ENCODE measurements at places on chromosomes 3 and 15.

DNA sequence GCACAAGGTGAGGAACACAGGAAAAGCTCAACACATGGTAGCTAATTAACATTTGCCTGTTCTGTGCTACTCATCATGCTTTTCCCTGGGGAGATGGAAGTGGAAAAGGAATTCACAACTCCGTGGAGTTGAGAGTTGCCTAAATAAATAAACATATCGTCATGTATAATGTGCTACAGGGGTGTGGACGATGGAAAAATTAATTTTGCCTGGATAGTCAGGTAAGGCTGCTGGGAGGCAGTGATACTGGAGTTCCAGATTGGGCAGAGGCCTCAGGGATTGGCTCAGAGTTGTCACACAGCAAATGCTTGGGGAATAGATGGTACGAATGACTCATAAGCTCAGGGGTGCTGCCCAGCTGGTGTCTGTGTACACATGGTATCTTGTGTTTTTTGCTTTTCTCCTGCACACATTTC is 3.1 kb upstream of the ABHD6 start:
- no peak for DNase-seq

- no peak for DNase-seq
Observed at GRCh38 chr3:100968932-100969906, 24.0 kb downstream of the ABI3BP start.

GRCh38 chr15:76447728-76448441 is 111.3 kb downstream of the ISL2 start:
- DNase-seq, result no peak

- peak; percentile 56 for DNase-seq
Observed at GRCh38 chr15:78075490-78076230, 1.9 kb downstream of the TBC1D2B start.

GRCh38 chr3:111903067-111903511 is 44.0 kb downstream of the PHLDB2 start:
- DNase-seq, result no peak

DNA sequence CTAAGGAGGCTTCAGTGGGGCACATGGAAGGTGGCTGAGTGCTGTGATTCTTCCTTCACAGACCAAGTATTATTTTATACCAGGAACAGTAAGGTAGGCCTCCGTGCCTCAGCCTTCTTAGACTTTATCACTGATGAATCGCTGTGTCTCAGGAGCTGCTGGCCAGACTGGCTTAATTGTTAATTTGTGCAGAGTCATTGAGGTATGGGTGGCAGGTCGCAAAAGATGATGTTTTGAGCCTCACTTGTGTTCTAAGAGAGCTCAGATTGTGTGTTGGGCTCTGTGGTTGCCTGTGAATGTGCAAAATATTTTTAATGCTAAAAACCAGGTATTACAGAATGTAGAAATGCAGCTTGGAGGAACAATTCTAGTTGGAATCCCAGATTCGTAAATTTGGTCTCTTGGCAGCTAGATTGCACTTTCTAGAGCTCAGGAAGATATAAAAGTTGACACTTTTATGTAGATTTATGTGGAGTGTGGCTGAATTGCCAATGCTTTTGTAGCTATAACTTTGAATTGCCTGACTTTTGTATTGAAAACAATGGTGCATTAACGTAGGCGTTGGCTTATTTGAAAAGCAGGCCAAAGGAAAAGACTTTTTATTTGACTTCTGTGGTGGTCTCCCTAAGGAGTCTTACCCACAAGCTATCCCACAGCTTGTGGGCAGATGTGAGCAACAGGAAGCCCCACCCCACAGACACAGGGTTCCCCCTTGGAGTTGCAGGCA is 53.4 kb downstream of the LARS2 start:
- no peak for DNase-seq

GRCh38 chr3:177058648-177059047 is 138.6 kb downstream of the TBL1XR1 start:
- no peak for DNase-seq

GRCh38 chr3:126464494-126464893 is 11.2 kb downstream of the ZXDC start:
- DNase-seq, result no peak

GRCh38 chr15:31158858-31159569 is 57.5 kb upstream of the TRPM1 start:
- no peak for DNase-seq

GRCh38 chr3:144810160-144810559 is 838.5 kb downstream of the DIPK2A start:
- no peak for DNase-seq

GRCh38 chr15:82587805-82588204 is 47.5 kb upstream of the RPS17 start:
- no peak for DNase-seq

DNA sequence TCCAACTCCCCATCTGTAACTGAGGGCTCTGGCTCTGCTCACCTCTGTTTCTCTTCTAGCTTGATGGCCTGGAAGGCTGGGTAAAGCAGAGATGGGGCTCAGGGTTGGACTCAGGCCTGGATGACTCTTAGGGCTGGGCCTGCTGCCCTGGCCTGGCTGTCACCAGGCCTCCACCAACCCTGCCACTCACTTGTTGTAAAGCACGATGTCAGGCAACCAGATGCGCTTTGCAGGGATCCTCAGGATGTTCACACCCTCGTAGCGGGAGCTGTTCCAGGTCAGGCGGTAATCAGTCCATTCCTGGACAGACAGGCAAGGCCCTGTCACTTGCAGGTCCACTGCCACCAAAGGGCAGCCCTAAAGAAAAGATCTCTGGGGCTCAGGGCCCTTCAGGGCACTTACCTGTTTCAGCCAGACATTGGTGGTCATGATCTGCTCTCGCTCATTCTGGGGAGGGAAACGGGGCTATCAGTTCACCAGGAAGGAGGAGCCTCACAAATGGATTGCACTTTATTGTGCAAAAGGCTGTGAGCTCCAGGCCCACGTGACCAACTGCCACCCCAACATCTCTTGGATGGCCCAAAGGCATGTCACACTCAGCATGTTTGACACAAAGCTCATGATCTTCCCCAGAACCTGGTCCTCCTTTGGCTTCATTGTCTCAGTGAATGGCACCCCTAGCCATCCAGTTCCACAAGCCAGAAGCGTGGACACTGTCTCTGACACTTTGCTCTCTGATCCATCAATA is 9.9 kb downstream of the CHRNB4 start:
- no peak for DNase-seq

- no peak for DNase-seq
Observed at GRCh38 chr3:141412087-141412935, 44.0 kb downstream of the ZBTB38 start.

DNA sequence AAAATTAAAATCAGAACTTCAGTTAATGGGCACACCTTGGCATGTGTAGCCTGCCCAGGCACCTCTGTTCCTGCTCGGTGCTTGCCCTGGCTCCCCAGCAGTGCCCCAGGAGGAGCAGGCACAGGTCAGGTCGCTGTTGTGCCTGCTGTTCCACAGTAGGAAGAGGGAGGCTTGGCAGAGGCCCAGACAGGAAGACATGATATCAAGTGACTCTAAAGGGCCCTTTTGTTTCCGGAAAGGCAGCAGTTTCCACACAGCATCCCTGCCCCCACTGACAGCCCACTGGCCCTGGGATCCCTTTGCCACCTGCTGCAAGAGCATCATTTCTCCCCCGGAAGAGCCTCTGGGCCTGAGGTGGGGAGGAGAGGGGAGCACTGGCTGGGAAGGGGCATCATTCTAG is 40.5 kb upstream of the HES1 start:
- DNase-seq, result no peak

DNA sequence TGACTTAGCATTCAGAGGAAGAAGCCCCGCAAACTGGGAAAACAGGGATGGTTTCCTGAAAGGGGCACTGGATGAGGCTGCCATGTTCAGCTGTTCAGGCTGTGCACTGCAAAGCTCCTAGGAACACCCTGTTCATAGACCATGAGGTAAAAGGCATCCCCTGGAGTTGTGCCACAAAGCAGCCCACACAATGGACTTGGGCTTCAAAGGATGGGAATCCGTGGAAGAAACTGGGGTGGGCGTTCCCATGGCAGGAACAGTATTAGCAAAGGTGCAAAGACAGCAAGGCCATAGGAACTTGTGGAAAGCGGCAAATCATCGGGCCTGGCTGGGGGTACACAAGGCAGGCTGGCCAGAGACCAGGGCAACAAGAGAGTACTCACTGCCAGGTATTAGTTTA is 8.9 kb downstream of the OXTR start:
- no peak for DNase-seq

GRCh38 chr15:79160211-79160610 is 69.6 kb upstream of the RASGRF1 start:
- no peak for DNase-seq

- no peak for DNase-seq
Observed at GRCh38 chr3:108062051-108062450, 28.8 kb downstream of the CD47 start.

DNA sequence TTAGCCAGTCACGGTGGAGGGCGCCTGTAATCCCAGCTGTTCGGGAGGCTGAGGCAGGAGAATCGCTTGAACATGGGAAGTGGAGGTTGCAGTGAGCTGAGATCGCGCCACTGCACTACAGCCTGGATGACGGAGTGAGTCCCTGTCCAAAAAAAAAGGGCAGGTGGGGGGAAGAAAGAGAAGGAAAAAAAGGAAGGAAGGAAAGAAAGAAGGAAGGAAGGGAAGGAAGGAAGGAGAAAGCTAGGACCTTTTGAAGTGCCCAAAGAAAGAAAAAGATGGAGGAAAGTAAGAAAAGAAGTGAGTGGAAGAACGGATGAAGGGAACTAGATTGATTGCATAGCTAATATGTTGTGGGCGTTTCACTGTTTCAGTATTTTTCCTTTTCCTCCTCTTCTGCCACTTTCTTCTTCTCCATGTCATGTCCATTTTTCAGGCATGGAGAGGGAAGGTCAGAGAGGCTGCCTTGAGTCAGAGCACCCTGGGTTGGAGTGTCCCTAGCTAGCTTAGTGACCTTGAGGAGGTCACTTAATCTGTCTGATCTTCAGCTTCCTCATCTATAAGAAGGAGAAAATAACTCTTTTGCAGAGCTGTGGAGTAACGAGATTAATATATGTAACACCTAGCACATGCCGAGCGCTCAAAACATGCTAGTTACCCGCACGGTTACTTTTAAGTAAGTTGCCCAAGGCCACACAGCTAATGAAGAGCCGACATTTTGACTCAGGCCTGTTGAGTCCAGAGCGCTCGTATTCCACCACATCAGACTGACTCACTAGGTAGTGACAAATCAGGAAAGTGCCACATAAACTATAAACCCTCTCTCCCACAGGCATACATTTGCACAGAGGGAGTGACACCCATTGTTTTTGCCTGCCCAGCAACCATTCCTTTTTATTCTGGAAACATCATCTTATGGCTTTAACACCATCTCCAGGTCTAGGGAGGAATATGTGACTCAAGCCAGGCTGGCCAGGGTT is 42.2 kb downstream of the BHLHE40 start:
- no peak for DNase-seq

- peak; percentile 8 for DNase-seq
Observed at GRCh38 chr15:72057548-72058091, 60.3 kb downstream of the MYO9A start.

DNA sequence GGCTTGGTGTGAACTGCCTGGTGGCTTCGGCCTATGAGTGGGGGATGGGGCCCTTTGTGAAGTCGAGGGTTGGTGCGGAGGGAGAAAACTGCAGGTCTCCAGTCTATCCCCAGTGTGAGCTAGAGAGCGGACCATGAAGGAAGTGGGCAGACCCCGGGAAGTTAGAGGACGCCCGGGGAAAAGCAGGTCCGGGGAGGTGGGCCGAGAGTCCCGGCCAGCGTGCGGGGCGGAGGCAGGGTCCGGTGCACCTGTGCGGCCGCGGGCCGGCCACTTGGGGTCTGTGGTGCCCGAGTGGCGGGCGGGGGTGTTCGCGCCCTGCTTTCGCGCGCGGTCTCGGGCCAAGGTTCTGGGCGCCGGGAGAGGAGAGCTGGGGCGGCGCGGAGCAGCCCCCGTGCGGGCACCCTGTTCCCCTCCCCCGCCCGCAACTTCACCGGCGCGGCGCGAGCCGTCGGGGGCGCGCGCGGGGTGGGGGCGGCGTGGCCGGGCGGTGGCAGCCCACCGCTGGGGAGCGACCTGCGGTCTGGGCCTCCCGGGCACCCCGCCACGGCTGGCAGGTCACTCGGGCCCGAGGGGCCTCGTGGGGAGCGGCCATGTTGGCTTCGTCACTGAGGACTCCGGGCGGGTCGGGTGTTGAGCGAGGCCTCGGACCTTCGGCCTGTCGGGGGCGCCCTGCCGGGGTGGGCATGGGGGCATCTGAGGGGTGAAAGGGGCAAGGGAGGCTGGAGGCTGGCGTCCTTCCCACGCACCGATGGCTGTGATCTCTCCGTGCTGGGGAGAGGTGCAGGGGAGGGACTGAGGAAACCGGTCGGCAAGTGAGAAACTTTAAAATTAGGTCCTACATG is 4.8 kb downstream of the UBE2E1 start:
- peak; percentile 57 for DNase-seq

DNA sequence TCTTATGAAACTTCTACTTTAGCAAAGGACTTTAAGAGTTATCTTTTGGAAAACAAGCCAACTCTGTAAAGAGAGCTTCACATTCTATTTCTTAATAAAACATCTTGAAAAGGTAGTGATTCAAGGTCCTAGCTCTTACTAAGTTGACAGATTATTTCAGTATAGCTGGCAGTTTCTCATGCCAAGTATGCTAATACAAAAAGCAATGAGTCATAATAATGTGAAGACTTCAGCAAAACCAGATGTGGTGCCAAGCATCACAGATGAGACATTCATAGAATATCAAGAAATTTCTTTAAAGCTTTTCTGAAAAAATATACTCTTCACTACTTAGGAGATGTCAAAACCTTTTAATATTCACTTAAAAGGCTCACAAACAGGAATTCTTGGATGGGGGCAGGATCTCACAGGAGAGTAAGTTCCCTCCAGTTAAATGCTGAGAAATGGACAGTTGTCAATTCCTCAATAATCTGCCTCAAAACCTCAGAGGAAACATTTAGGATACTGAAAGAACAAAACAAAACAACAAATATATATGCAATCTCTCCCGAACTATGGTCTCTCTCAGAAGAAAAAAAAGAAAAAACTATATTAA is 45.6 kb downstream of the DCBLD2 start:
- no peak for DNase-seq

DNA sequence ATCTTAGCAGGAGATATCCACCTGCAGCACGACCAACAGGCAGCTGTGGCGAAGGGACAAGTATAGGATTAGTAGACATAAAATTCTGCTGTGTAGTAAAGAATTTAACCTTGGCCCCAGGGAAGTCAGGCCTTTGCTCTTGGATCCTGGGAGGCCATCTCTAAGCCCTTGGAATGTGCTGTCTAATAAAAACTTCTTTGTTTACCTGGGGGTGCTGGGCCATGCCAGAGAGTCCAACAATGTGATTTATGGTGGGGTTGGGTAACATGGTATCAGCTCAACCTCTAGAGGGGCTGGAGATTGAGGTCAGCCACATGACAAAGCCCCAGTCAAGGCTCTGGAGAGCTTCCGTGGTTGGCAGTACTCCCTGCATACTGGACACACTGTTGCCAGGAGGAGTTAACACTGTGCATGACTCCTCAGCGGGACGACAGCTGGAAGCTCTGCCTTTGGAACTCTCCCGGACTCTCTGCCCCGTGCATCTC is 52.4 kb downstream of the HEG1 start:
- DNase-seq, result no peak

All from NT2/D1 (cell line).